ENCODE measurements at places on chromosomes 3 and 15.

DNA sequence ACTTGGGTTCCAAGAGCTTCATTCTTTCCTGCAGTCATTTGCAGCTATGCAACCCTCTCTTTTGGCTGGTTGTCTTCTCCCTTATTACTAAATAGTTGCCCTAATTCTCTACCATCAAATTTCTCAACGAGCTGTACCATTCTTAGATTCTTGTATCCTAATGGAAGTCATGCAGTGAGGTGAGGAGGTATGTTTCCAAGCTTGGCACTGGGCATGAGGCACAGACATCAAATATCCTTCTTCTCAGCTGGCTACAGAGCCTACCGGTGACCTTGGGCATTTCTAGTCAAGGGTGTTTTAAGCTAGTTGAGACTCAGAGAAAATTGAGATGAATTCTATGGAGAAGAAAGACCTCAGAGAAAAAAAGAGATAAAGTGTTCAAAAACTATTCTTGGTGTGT lies 166.1 kb downstream of the RYR3 start:
- DNase-seq, result no peak

- no peak for DNase-seq
These were observed 378.1 kb downstream of the GABRB3 start for GRCh38 chr15:26394801-26395200.

DNA sequence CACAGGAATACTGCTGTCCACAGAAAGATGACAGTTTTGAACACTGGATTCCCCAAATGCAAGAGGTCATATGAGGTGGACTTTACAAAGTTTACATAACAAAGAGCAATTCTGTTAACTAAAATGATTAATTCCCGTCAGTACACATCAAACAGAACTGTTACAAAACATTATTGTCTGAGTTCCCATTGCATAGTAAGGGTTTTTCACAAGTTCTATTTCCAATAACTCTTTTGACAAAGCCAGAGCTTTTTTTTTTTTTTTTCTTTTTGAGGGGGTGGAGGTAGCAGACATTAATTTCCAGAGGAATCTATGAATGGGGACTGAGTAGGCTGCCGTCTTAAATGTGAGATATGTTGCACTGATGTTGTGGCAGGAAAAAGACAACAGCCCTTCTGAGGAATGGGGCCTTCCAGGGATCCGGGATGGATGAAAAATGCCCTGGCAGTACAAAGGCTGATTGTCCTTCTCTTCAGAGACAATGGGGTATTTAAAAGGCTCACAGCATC lies 178.1 kb upstream of the KBTBD8 start:
- DNase-seq, result no peak

DNA sequence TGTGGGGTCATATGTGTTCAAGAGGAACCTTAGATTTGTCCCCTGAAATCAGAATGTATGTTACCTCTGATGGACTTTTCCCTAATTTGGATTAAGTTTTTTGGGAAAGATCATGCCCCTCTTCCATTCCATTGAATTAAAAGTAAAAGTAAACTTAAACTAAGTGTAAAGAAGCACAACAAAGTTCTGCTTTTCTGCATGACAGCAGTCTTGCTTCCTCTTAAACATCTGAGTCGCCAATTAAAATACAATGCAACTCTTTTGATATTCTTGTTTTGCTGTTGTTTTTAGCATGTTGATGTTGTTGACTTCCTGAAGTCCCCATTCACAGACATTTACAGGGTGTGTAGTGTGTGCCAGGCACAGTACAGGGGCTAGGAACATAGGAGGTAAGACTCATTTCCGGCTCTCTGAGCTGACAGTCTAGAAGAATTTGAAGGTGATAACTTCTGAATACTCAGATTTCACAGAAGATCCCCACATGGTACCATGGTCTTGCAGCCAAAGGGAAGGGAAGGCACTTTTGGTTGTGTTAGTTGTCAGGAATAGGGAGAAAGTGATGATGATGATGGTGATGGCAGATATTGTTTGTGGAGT lies 45.0 kb downstream of the USP13 start:
- no peak for DNase-seq

DNA sequence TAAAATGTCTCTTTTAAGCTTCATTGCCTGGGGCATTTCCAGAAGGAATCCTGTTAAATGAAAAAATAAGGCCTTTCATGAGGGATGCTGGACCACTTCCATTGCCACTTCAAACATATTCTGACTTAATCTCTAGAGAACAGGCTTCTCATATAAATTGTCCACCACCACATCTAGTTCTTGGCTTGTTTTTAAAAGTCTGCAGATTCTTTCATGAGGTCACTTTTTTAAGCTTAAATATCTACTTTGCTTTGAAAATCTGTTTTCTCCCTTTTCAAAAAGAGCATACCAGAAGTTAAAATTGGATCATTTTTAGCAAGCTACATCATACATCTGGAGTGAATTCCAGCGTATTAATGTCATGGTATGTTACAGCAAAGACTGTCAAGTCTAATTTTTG lies 131.6 kb downstream of the C3orf70 start:
- DNase-seq, result no peak

DNA sequence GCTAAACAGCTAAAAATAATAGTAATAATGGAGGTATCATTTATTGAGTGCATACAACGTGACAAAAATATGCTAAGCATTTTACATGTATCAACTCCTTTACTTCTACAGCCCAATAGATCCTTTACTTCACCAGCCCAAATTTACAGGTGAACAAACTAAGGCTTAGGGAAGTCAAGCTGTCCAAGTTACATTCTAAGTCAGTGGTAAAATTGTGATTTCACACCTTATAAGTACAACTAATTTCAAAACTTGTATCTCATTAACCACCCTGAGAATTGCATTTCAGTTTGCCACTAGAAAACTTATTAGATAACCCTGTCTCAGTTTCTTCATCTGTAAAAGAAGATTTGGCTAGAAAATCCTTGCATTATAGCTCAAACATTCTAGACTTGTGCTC lies 10.7 kb downstream of the SLC33A1 start:
- no peak for DNase-seq

GRCh38 chr3:88105325-88105724 lies 44.4 kb upstream of the C3orf38 start:
- no peak for DNase-seq

DNA sequence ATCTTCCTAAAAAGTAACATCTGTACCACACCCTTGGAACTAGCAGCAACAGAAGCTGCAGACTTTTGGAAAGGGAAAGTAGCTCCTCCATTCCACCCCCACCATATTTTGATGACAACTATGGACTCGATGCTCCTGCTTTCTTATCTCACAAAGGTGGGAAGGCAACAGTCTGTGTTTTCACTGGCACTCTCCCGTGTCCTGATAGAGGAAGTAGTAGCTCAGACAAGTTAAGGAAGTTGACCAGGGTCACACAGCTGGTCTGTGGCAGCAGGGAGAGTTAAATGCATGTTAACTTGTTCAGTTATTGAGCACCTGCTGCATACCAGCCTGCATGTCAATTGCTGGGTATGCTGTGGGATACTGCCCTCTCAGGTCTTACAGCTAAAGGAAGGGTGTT lies 33.1 kb downstream of the BHLHE40 start:
- no peak for DNase-seq

DNA sequence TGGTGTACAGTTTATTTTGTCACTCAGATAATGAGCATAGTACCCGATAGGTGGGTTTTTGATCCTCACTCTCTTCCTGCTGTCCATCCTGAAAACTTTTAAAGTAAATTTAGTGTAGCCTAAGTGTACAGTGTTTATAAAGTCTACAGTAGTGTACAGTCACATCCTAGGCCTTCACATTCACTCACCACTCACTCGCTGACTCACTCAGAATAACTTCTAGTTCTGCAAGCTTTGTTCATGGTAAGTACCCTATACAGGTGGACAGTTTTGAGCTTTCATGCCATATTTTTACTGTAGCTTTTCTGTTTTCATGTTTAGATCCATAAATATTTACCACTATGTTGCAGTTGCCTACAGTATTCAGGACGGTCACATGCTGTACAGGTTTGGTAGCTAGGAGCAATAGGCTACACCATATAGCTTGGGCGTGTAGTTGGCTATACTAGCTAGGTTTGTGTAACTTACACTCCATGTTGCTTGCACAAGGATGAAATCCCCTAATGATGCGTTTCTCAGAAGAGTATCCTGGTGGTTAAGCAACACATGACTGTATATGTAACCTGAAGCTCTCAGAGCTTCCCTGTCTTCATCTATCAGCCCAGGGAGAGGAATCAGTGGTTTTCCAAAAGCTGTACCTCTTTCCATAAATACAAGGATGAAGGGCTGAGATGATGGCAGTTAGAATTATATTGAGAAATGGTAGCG lies 87.6 kb upstream of the SLC25A26 start:
- no peak for DNase-seq

GRCh38 chr3:8800016-8800415 lies 30.6 kb upstream of the OXTR start:
- DNase-seq, result no peak

GRCh38 chr3:99475229-99475628 lies 163.2 kb upstream of the COL8A1 start:
- DNase-seq, result no peak

DNA sequence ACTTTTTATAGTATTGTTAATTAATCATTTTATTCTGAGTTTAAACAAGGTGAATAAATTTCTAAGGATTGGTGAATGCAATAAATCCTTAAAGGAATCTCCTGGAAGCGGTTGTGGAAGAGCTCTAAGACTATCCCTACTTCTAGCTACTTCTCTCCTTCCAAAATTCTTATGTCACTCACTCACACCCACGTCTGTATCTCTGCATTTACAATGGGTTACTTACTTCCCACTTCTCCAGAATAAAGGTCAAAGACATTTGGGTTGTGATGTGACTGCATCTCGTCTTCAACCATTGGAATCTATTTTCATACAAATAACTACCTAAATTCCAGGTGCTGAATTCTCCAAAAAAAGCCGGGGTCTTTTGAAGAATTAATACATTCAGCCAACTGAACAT lies 234.2 kb upstream of the MDFIC2 start:
- no peak for DNase-seq

DNA sequence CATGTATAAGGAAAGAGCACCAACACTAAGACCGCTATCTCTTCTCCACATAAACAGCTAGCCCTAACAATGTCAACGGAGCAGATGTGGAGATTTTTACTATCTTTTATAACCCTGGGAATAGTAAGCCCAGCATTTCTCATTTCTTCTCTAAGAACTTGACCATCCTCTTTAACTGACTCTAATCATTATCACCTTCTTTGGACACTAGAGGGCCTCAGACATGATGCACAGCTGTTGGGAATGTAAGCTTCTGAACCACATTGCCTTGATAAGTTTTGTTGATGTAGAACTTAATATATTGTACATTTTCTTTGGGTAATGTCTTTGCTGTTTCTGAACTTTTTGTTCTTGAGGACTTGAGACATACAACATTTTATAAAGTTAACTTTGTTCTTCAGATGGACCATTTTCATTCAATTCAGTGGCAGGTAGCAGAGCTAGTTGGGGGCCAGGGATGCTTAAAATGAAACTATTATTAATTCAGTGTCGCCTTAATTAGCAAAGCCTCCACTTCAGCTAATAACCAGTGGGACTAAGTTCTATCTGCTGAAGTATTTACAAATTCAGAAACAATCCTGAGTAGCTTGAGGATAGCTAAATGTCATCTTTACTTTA lies 9.6 kb upstream of the TAGLN3 start:
- DNase-seq, result no peak

GRCh38 chr3:111331306-111331705 lies 210.7 kb upstream of the CD96 start:
- DNase-seq, result no peak

DNA sequence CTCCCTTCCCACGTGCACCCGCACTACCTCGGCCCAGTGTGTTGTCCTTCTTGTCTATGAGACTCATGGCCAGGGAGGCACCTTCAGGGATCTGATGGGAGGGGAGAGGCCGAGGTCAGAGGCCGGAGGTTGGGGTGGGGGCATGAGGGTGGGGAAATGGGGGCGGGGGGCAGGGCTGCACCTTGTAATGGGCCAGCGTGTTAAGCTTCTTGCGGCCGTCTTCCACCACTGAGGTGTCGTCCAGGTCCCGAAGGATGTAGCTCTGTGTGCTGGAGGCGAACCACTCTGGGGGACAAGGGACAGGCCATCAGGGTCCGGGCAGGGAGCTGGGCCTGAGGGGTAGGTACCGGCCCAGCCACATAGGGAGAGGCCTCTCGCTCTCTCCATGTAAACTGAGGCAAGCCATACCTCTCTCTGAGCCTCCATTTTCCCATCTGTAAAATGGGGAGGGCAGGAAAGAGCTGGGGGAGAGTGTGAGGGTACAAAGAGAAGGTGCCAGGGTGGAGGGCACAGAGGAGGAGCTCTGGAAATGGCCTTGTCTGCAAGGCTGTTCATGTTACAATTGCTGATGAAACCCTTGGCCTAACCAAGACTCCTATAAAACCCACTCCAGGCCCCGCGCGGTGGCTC lies 18.8 kb downstream of the H1-8 start:
- no peak for DNase-seq

DNA sequence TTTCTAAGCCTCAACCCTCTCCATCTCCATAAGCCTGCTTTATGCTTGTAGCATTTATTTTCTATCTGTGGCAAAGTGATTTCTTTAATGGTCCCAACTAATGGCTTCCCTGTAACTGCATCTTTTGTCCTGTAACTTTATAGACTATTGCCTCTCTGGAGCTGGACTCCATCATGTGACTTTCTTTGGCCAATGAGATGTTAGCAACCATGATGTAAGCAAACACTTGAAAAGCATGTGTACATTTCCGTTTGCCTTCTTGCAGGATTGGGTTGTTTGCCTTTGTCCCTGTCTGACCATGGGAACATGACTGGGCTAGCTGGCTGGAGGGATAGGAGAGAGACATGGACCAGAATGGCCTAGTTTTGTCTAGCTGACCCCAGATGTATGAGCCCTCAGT lies 106.0 kb upstream of the LRIG1 start:
- no peak for DNase-seq

- DNase-seq, result no peak
These were observed 207.6 kb downstream of the GAP43 start for GRCh38 chr3:115830764-115831395.

GRCh38 chr15:57019496-57020160 lies 101.2 kb downstream of the TCF12 start:
- DNase-seq, result no peak

DNA sequence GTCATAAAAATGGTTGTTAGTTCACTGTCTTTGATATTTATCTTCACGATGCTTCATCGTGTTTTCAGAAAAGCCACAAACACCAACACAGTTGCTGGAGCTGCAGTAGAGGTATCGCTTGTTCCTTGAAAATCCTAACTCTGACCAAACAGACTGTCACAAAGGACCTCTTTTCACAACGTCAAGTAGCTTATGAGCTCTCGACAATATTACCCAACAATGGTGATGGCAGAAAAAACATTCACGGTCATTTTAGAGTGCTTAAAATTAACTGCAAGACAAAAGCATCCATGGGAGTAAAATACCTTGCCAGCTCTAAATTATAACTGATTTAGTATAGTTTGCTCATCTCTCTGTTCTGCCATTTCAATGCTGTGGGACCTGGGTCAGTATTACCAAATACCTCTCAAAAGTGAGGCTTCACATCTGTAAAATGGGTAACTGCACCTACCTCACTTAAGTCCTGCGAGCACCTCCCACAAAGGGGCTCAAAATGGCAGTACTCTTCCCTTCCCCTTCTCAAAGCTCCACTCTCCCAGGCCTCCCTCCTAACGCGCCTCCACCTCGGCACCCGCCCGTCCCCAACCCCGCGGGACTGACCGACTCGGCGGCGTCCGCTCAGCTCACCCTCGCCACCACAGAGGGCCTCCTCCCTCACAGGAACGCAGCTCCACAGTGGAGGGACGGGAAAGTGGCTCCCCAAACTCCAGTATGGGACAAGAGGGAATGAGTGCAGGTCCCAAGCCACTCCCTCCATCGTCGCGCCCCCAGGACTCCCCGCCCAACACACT lies 546 bp downstream of the TRIM59 start:
- no peak for DNase-seq
